ENCODE measurements at places on chromosomes 13 and 19. TPM values are rescaled to one million over a fixed set of nuclear protein-coding genes. Genes with fewer than 3 reads are reported as not detected.

- no peak for DNase-seq
These were observed 78.4 kb upstream of the ARHGEF7 start for GRCh38 chr13:111036665-111037064.

GRCh38 chr19:39252458-39252857, 3.8 kb upstream of the IFNL4 start:
- DNase-seq = no peak

Gene NFIC
- total RNA-seq = 33.0 TPM

Gene ELOF1
- 2.3 TPM for total RNA-seq

- peak; percentile 65 for DNase-seq
These were observed 39.2 kb upstream of the CYP2A7 start for GRCh38 chr19:40921005-40921897.

DNA sequence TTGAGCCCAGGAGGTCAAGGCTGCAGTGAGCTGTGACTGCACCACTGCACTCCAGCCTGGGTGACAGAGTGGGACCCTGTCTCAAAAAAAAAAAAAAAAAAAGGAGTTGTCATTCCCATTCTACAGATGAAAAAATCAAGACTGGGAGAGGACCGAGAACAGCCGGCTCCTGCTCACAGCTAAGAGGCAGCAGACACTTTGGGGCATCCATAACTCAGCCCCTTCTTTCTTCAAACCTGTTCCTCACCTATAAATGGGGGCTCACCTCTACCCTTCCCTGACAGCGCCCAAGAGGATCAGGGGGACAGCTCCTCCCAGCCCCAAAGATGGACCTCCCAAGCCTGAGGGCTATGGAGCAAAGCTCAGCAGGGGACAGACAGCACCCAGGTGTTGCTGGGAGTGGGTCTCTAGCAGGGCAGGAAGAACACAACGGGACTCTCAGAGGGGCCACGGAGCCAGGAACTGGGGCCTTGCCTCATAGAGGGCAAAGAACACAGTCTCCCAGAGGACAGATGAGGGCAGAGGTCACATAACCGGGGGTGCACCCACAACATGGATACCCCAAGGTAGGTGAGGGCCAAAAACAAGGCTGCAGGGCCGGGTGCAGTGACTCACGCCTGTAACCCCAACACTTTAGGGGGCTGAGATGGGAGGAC, 3.4 kb upstream of the KLF16 start:
- DNase-seq = no peak

DNA sequence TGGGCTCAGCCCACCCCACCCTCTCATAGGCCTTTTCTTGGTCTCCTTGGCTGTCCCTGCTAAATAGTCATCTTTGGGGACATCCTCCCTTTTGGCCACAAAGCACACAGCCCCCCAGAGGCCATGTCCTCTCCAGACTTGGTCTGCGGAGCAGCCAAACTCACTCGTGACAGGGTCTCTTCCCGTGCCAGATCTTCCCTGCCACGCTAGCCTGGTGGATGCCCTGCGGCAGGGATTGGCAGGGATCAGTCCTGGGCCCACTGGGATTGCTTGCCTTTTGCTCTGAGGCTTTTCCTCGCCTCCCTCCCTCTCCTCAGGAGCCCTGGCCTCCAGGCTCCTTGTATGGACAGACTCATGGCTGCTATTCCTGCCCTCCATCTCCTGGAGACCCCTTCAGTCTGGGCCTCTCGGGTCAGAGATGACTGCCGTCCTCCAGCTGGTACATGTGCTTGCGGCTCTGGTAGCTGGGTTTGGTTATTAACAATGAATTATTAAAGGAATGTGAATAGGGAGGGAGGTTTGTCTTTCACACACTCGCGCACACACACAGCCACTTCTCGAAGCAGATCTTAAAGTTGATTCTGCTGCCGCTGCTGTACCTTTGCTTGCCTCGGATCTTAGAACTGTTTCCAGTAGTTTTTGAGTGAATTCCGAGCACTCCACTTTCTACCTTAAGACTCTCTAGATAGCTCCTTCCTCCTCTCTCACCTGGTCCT, 45.1 kb downstream of the NFIX start:
- DNase-seq = no peak

Gene ZSCAN18
- 41.5 TPM for total RNA-seq

Gene LIM2
- not detected for total RNA-seq

DNA sequence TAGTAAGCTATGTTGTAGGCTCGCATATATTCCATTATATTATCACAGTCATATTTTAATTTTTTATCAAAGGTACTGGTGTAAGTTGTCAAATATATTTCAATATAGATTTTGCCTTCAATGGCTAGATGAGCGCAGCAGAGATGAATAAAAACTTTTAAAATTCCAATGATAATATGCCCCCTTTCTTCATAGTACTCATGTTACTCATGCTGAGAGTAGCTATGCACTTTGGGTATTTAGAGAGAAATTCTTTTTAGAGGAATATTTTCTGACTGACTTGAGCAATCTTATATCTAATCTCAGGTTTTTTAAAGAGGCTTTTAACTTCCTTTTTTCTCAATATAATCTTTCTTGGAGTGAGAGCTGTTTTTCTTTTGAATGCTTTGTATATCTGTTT, 11.4 kb downstream of the ZNF254 start:
- DNase-seq = no peak

- DNase-seq = no peak
These were observed 274.8 kb downstream of the TEX29 start for GRCh38 chr13:111595276-111595675.

GRCh38 chr19:51368366-51369282, at the start of gene CLDND2:
TSS of gene CLDND2 (minus strand) at chr19:51369003. CDS start at chr19:51368577, 426 bp downstream.
- DNase-seq = no peak

Gene KLK13
- 10.0 TPM for total RNA-seq

DNA sequence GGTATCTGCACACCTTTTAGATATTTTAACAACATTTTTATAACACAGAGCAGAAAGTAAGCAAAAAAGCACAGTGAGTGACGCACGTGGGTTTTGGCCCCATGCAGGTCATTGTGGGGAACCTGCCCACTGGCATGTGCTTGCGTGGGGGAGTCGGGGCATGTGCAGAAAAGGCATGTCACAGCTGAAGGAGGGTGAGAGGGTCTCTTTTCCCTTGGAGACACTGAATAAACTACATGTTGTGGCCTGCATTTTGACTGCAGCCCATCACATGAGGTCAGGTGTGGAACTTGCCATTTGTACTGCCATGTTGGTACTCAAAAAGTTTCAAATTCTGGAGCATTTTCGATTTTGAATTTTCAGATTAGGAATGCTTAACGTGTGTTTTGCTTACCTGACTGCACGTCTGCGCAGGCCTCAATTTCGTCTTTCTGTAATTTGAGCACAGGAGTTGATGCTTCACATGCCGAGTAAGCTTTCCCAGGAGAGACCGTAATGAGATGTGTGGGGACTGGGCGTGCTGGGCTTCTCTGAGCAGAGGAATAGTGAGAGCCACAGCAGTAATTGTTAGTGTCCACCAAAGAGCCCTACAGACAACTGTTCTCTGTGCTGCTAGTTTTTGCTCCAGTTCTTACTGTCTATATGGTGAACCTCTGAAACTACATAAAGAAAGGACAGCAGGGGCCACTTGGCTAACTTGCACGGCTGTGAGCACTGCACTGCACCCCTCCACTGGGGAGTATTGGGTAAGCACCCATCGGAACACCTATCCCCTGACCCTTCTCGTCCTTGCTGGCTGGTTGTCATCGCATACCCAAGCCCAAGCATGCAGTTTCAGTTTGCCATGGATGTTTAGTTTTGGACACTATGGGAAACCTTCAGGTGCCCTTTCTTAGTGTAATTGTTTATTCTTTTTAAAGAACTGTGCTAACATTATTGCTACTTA, 72.9 kb upstream of the GPR183 start:
- DNase-seq = no peak

GRCh38 chr13:34369931-34370330, 552.0 kb downstream of the RFC3 start:
- DNase-seq = no peak

GRCh38 chr13:74825152-74825937, 656.6 kb downstream of the TBC1D4 start:
- no peak for DNase-seq

Gene ZNRF4
- total RNA-seq = not detected

DNA sequence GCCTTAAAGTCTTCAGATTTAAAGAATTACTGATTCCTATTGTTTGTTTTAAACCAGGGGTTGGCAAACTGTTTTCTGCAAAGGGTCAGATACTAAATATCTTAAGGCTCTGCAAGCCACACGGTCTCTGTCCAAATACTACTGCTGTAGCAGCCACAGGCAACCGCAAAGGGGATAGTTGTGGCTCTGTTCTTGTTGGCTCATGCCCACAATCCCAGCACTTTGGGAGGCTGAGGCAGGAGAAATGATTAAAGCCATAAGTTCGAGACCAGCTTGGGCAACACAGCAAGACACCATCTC, 22.4 kb downstream of the RANBP3 start:
- DNase-seq = no peak

Gene ZNF729
- total RNA-seq = not detected

Gene PRKCG
- total RNA-seq = not detected

Gene SERTAD1
- 9.6 TPM for total RNA-seq

Gene WDR88
- not detected for total RNA-seq

Gene MBD3L3
- not detected for total RNA-seq

DNA sequence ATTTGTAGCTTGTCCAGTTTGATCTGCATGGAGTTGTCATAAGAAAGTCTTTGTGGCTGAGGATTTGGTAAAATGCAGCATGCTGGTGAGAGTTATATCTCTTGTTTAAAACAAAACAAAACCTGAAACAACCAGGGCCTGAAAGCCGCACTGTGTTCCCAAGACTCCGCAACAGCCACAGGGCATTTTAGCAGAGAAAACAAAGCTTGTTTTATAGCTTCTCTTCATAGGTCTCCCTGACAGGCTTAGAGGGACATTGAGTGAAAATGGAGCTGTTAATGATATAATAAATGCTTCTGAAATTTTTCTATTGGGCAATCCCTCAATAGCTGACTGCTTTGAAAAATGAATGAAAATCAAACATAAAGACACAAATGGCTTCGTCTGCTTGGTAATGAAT, 148.7 kb upstream of the RNF113B start:
- no peak for DNase-seq

- DNase-seq = no peak
These were observed 89.3 kb upstream of the C1QTNF9B start for GRCh38 chr13:23986619-23987018.

DNA sequence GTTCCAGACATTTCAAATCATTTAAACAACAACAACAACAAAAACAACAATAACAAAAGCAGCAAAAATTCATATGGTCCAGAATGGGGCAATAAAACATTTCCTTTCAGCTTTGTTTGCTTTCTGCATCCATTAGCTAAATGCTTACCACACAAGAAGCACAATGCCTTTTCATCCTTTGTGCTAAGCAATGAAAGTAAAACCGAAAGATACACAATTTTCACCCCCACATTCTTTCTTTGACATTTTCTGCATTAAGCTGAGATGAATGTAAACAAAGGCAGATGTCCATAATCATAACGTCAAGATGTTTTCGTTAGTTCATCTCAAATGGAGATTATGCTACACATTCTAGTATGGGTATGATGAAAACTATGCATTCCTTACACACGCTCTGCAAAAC, 568.5 kb downstream of the SLITRK6 start:
- DNase-seq = no peak

DNA sequence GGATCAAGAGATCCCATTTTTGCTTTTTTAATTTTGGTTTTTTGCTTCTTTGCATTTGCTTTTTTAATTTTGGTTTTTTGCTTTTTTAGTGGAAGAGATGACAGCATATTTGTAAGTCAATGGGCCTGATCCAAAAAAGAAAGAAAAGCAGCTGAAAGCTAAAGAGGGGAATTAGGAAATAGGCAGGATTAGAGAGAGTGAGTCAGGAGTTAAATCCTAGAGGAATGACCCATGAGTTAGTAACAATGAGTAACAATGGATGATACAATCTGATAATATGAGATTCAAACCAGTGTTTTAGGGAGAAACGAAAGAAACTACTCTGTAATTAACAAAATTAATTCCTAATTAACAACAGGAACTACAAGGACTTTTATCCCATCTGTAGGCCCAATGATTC, 111.2 kb upstream of the SGCG start:
- DNase-seq = no peak

All from stomach (tissue), 19 donors.